ENCODE measurements at places on chromosomes 11 and 22.

DNA sequence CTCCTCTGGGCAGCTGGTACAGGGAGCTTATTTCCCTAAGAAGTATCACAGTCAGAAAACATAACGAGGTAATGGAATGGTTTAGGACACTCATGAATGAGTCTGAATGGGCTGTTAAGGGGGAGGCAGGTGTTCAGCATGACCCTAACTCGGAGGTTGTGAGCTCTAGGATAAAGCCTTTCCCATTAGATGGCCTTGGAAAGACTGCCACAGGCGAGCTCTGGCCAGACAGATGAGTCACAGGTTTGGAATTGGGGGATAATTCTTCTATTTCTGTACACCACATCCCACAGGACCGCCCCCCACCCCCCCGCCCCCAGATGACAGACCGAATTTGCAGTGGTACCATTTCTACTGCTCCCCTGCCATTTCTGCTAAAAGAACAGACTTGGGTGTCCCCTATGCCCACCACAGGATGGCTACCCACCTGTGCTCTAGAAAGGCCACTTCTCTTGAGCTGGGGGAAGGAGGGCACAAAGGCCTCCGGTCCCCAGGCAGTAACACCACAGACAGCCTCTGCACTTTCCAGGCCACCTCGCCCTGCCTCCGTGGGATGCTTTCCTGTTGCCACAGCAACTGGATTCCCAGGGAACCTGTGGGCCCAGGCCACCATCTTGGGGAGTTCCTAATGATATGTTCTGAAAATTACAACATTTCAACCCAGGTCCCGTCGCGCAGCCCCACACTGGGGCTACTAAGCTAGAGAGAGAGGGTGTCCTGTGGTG lies 76.7 kb downstream of the TRIM29 start:
- DNase-seq: no peak

DNA sequence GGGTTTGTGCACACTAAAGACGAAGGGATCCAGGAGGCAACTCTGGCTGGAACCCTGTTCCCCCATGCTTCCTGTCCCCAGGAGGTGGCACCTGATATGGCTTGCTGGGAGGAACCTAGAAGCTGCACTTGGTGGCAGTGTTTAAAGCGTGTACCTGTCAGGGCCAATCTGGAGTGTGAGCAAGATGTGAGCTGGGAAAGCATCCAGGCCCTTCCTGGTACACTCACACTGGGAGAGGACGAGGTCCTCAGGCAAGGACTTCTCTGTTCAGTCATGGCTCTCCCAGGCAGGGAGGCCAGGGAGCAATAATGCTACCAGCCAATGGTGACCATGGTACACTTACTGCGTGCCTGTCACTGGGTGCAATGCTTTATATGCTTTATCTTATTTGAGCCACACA lies 130.7 kb upstream of the NECTIN1 start:
- no peak for DNase-seq

GRCh38 chr11:62543680-62544444 lies 2.7 kb downstream of the AHNAK start:
- DNase-seq: no peak

GRCh38 chr11:110000850-110001249 lies 92.3 kb upstream of the ZC3H12C start:
- DNase-seq: no peak

DNA sequence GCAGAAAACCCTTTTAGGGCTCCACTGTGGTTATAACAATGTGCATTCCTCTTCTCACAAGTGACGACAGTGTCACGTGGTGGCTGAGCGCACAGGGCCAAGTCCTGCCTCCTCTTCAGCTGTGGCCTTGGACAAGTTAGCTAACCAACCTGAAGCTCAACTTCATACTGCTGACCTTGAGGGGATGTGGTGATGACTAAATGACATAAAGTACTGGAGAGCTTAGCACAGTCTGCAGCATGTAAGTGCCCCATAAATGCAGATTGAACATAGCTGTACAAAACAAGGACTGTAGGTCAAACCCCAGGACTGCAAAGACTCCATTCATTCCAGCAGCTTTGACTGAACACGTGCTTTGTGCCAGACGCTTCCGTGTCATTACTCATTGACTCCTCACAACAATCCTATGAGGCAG lies 20.1 kb upstream of the MRGPRX2 start:
- DNase-seq: no peak

DNA sequence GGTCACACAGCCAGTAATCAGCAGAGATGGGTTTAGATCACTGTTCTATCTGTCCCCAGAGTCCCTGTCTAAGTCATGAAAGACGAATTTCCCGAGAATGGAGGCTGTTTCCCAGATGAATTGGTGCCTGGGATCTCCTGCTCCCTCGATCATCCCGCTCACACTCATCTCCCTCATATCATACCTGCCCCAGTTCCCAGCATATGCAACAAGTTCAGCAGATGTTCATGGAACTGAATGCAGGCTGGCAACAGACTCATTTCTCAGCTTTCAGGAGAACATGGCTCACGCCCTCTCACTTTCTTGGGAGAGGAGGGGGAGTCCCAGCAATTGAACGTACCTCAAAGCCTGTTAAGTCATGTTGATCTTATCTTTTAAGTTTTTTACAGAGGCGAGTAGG lies 22.1 kb downstream of the CD6 start:
- no peak for DNase-seq

DNA sequence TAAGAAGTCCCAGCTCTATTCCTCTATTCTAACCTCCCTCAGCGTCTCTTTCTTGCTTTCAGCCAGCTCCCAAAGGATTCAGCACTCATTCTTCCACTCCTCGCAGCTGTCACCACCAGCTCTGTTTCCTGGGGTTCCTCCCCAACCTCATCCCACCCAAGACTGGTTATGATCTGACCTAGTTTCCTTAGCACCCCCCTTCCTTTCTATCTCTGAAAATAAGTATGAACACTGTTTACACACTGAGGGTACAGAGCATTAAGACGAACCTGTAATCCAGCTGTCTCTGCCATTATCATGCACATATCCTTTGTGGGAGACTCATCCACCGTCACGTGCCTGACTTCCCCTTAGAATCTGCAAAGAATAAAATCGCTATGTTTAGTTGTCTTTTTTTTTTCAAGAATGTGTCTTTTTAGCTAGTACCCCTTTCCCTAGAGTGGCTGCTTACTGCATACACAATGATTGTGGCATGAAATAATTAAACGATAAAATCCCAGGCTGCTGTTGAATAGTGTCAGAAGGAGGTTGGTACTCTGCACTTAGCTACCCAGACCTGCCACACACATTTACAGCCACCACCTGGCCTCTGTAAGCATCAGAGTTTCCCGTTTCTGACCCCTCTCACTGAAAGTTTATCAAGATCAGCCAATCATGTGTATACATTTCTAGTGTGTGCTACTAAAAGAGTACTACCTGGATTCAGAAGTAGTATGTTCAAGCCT lies 26.9 kb upstream of the CSTF3 start:
- no peak for DNase-seq

DNA sequence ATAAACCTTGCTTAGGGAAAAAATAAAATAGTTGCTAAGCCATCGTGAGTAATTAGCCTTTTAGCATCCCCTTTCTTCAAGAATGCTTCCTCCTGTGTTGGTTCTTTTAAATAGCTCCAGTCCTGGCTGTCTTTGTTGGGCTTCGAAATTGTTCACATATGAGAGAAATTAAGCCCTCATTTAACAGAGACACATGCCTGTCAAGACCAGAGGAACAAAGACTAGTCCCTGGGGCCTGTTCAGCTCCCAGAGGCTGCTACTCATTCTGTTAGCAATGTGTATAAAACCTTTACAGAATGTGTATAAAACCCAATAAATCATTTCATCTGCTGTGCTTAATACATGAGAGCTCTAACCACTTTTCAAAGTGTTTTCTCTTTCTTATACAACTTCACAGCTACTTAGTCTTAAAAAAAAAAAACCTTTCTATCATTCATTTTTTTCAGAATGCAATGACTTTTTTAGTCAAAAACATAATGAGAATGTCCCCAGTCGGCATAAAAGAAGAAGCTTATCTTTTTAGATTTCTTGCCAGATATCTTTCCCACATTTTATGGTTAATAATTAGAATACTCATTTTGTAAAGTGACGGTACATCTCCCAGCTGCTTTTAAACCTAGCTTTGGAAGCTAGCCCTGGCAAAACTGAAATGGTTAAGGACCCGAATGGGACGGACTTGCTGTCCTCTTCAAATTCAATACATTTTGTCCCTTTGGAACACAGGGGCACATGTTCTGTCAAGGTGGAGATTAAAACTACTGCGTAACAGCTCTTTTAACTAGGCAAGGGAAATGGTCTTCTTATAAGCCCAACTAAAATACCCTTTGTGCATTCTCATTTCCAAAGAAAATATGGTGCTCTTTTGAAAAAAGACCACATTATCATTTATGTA lies 186.1 kb downstream of the SOX6 start:
- no peak for DNase-seq

DNA sequence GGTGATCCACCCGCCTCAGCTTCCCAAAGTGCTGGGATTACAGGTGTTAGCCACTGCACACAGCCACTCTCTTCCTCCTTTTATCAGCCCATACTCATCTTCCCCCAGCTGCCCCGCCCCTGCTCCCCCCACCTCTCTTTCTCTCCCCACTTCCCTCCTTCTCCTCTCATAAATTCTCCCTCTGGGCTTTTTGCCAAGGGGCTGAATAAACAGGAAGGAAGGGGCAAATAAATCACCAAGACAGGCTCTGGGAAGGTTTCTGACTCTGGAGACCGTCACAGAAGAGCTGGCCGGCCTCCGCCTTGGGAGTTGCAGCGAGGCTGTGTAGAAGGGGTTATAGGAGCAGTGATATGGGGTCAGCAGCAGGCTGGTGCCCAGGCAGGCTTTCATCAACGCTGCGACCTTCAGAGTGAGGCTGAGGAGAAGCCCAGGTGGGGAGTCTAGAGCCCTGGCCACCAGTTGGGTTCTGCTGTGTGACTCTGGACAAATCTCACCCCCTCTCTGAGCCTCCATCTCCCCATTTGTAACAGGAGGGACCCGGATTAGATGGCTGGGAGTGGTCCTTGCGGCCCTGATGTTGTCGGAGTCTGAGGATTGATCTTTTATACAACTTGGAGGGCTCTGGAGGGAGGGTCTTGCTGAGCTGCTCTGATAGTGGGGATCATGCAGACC lies 62.6 kb upstream of the RASD2 start:
- no peak for DNase-seq

GRCh38 chr11:92453055-92453454 lies 228.4 kb downstream of the FAT3 start:
- DNase-seq: no peak

- no peak for DNase-seq
Measured at GRCh38 chr11:21412652-21413383, 743.4 kb downstream of the NELL1 start.
